HCEC 1CT (cell line): ENCODE measurements at places on chromosomes 4 and X.

DNA sequence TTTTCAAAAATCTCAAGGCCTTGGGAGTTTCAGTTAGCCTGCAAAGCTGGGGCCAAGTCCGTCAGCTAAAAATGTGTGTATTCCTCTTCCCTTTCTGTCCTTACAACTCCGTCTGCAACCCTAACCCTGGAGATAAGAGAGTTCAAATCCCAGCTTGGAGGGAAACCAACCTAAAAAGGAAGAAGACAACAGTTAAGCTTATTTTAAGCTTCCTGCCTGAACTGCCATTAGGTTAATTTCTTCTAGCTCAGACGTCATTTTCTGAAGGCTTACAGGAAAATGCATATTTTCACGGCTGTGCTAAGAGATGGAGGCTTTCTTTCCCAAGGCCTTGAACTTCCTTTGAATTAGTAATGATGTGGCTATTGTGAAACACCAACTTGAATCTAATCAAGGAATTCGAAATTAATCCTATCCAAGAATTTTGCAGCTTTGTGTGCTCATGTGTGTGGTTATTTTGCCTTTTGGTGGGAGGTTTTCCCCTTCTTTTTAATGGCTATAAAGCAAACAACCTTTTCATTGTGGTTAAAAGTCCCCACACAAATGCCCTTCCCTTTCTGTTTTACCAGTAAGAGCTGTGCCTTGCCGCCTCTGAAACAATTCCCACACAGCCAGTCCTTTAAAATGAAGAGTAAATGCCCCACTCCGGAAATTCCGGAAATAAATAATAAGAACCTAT lies 103.5 kb downstream of the IRF2 start:
- no peak for DNase-seq

DNA sequence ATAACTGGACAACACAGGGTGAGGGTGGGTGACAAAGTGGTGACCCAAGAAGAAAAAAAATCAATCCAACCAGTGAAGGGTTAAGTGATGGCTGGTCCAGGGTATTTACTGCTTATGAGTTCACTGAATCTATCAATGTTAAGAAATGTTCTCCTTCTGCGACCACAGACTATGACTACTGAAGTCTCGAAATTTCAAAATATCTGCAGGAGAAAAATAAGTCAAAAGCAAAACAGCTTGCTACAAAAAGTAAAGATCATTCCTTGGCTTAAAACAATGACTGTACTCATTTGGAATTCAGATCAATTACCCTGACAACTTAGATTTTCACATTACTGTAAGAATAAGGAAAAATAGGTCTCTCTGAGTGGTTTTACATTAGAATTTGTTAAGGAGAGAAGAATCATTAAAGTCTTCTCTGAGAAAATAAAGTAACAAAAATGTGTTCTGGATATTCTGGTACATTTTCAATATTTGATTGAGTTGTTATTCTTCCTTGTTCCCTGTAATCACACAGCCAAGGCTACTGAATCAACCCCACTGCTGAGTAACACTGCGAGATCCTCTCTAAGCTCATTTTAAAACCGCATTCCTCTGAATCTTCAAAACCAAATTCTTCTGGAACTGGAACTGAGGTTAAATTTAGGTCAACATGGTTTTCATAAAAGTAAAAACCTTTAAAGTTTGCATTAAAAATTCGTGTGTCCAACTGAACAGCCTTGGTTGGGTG lies 22.7 kb downstream of the SMPX start:
- DNase-seq: no peak

DNA sequence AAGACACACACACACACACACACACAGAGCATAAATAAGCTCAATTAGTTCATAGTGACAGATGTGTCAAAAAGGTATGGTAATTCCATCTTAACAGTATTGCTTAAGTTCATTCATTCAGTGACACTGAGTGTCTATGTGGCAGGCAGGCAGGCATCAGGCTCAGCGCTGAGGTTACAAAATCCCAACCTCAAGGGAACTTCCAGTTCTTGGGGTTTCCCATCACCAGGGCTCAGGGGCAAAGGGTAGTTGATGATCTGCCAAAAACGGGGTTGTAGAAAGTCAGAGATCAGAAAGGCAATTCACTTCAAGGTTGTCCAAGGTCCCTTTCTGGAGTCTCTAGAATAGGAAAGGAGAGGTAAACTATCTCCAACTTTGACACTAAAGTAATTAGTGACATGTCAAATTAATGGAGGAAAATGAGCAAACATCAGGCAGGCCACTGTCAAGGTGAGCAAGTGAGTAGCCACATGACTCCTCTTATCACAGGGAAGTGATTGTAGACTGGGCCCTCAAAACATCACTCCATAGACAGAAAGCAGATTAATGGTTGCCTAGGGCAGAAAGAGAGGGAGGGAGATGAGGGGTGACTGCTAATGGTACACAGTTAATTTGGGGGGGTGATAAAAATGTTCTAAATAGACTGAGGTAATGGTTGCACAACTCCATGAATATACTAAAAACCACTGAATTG lies 41.8 kb downstream of the GPC4 start:
- no peak for DNase-seq

DNA sequence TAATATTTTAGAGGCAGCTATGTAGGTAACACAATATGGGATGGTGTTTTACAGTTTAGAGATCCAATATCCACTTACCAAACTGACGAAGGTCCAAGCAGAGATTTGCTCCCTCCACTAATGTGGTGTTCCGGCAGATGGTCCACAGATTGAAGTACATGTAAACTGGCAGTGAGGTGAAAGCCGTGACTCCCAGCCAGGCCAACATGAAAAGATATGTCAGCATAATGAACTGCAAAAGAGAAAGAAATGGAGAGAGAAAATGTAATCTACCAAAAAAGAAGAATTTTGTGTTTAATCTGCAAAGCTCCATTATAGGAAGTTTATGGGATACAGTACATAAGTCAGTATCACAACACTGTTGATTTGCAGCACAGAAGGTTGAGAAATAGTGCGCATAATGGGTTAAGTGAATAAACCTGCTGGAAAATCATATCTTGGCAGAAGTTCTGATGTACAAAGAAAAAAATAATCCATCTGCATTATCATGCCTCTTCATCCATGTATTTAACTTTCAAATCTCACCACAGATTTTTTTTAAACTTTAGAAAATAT lies 160.2 kb downstream of the GPM6A start:
- DNase-seq: no peak

GRCh38 chr4:108854786-108855185 lies 91.9 kb upstream of the ETNPPL start:
- DNase-seq: peak; percentile 2

DNA sequence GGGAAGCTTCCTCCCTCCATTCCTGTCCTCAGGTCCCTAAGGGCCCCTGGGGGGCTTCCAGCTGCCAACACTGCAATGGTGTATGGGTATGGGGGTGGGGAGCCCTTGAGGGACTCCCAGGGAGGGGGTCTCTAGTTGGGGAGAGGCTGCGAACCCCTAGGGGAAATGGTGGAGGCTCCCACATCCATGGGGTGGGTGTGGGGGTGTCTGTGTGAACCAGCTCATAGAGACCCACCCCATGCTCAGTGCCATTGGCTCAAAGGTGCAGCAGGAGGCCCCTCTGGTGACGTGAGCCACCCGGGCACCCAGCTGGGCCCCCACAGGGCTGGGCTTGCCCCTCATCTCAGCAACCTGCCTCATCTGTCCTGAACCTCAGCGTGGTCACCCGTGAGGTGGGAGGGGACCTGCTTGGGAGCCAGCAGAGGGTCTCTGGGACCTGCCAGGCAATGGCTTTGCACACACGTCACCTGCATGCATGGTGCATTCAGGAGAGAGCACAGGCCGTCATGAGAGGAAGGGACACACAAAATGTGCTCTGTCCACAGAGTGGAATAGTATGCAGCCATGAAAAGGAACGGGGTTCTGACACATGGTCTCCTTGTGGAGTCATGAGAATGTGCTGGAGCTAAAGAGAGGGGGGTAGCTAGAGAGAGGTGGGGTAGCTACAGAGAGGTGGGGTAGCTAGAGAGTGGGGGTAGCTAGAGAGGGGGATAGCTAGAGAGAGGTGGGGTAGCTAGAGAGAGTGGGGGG lies 22.7 kb upstream of the PLCXD1 start:
- DNase-seq: no peak

GRCh38 chr4:32429151-32429550 lies 1709.0 kb downstream of the PCDH7 start:
- no peak for DNase-seq

DNA sequence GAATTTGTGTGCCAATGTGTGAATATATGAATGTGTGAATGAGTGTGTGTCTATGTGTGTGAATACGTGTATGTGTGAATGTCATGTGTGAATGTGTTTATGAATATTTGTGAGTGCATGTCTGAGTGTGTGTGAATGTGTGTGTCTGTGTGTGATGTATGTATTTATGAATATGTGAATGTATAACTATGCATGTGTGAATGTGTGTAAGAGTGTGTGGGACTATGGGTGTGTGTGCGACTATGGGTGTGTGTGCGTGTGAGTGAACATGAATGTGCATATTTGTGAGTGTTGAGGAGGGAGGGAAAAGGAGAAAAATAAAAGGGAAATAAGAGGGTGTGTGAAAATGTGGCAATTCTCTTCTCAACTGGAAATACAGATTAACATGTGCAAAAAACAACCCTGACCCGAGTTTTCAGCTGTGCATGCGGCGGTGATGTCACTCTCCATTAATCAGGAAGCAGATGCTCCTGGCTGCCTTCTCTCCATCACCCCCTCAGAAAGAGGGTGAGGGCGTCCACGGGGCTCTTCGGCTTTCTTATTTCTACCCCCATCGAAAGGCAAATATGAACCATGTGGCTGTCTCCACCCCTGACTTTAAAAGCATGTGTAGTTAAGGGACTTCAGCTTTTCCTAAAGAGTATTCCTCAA lies 219.8 kb downstream of the MAML3 start:
- DNase-seq: no peak

DNA sequence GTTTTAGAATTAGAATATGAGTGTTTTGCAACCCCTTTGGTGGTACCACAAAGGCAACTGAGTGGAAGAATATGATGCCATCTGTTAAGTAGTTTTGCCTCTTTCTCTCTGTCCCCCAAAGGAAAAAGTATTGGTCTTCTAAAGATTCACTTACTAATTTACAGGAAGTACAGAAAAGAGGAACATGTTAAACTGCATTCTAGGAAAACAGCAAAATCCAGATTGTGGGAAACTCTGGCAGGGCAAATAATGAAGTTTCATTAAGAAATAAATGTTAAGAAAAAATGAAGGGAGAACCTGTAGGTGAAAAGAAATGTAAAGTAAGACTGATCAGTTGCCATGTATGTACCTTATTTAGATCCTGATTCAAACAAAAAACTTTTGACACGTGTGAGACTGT lies 39.3 kb downstream of the NSUN7 start:
- DNase-seq: no peak

DNA sequence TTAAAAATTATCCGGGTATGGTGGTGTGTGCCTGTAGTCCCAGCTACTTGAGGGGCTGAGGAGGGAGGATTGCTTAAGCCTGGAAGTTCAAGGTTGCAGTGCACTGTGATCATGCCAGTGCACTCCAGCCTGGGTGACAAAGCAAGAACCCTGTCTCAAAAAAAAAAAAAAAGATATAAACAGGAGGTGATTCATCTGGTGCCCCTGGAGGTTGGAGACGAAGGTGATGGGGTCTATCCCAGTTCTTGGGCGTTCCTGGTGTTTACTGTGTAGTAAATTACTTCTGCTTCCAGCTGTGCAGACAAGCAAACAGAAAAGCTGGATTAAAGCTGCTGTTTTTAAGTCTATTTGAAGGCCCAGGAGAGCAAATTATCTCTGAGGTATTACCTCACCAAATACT lies 19.9 kb downstream of the GPKOW start:
- DNase-seq: no peak

DNA sequence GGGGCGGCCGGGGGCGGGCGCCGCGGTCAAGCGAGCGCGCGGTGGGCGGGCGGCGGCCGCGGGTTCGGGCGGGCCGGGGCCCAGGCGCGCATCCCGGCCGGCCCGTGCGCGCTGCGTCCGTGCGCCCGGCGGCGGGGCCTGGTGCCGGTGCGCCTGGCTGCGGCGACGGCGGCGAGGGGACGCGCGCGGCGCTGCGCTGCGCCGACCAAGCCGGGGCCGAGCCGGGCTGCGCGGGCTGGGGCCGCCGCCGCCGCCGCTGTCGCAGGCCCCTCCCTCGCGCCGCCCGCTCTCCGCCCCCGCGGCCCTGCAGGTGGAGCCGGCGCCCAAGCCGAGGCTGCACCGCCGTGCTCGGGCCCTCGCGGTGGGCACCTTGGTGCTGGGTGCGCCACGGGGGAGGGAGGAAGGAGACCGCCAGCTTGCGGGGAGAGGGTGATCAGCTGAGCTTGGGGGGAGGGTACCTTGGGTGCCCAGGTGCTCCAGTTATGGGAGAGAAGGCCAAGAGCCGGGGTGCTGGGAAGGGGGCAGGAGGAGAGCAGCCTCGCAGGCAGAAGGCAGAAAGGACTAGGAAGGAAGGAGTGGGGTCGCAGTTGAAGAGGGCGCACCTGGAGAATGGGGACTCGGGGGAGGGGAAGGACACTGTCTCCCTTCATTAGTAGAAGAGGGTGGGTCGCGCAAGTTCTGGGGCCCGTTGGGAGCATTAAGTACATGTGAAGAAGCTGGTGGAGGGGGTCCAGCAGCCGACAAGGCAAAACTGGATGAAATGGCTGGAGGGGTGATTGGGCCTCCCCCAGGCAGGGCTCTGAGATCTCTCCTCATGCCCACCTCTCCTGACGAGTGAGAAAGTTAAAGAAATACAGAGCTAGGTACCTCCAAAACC lies at the start of gene PPP2R2C:
Gene PPP2R2C (minus strand): TSS at position 228 of the 877 bp plus-strand sequence. CDS start 385 bp downstream, outside the sequence.
- no peak for DNase-seq

DNA sequence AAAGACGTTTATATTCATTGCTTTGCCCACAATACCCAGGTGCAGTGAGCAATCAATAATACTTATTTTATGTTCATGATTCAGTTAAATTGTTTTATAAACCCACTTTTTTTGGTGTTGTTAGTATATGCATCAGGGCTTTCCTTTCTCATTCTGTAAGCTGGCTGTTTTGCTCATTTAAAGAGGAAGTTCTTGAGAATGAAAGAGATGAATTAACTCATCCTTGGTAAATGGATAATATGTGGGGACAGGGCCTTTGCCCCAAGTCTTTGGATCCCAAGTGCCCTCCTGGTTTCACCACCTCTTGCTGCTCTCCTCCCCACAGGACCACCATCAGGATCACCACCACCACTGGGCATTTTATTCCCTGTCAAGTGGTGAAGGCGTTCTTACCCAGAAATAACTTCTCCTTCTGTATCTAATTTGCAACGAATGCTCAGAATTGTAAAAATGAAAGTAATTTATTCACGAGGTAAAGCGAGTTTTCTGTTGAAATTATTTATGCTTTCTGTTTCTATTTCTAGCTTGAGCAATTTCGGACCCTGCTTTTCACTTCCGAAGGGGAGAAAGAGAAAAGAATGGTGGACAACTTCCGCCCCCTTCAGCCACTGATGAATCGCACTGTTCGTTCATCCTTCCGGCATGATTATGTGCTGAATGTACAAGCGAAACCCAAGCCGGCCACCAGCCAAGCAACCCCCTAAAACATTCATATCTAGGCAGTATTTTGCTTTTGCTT lies 8.2 kb upstream of the ZRSR2 start:
- no peak for DNase-seq

GRCh38 chr4:5524446-5525299 lies 183.7 kb downstream of the EVC2 start:
- peak; percentile 13 for DNase-seq
